NCI-H1436 treated with DMSO at 0.1 percent for 48 hours (cell line): ENCODE measurements at places on chromosomes 5 and 9.

- no peak for DNase-seq
Measured at GRCh38 chr9:70049236-70049635, 5.6 kb downstream of the MAMDC2 start.

DNA sequence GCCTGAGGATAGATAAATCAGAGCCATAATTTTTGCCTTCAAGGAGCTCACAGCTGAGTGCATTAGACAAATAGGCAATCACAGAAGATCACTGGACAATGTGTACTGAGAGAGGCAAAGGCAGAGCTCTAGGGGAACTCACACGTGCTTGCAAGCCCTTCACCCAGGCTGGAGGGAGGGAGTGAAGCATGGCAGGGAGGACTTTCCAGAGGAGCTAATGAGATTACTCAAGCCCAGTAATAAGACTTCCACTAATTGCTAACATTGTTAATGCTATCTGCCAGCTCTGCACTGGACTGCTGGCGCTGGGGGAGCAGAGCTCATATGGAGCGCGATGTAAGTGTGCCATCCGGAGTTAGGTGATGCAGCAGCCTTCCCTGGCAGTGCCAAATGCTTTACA lies 408.4 kb downstream of the NTRK2 start:
- no peak for DNase-seq

DNA sequence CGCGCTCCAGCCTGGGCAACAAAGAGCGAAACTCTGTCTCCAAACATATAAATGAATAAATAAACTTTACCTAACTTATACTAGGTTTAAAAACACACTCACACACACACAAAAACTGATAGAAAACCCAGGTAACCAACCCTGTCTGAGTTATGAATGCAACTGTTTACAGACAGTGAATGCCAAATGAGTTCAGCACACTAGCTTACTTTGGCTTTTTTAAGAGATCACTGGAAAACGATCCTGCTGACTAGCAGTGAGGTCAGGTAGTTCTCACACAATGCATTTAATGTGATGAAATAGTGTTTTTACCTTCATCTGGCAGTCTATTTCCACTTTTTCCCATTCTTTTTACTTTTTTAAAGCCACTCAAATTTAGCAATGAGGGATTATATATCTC lies 22.4 kb downstream of the FAF2 start:
- DNase-seq = no peak

- no peak for DNase-seq
Measured at GRCh38 chr9:79173932-79174331, 397.8 kb upstream of the TLE4 start.

- DNase-seq = no peak
Measured at GRCh38 chr5:88746438-88746882, 136.5 kb downstream of the MEF2C start.
